ENCODE measurements at places on chromosomes 2 and 18. TPM values are rescaled to one million over a fixed set of nuclear protein-coding genes. Genes with fewer than 3 reads are reported as not detected.

OTX1 gene
- under 0.01 TPM for total RNA-seq

EVA1A gene
- total RNA-seq = 43.5 TPM

COLEC11 gene
- total RNA-seq = under 0.01 TPM

CACNB4 gene
- total RNA-seq = 0.22 TPM

SLC23A3 gene
- 2.0 TPM for total RNA-seq

CYBRD1 gene
- 14.6 TPM for total RNA-seq

DSC1 gene
- under 0.01 TPM for total RNA-seq

AMER3 gene
- total RNA-seq = not detected

CCDC68 gene
- total RNA-seq = 0.65 TPM

FBXO36 gene
- total RNA-seq = 0.87 TPM

NT5C1B gene
- not detected for total RNA-seq

ARHGAP28 gene
- 1.5 TPM for total RNA-seq

FBXO15 gene
- total RNA-seq = 0.20 TPM

THUMPD2 gene
- total RNA-seq = 3.5 TPM

CDH20 gene
- under 0.01 TPM for total RNA-seq

ARHGAP25 gene
- total RNA-seq = 8.9 TPM

ZBTB7C gene
- total RNA-seq = not detected

UGT1A8 gene
- total RNA-seq = not detected

HOXD9 gene
- 23.8 TPM for total RNA-seq

All from lung microvascular endothelial cell (primary cell).